ENCODE measurements at places on chromosomes 12 and 14.

- peaks cover 25% of the 10 kb centered on the region for H3K4me1 ChIP-seq
- no peaks in the 10 kb centered on the region for H3K36me3 ChIP-seq
- H3K27me3 ChIP-seq = no peaks in the 10 kb centered on the region
- no peak overlapping the region for H3K4me3 ChIP-seq
- DNase-seq = no peak
Observed at GRCh38 chr14:68476212-68477109, 316.4 kb downstream of the ZFP36L1 start.

DNA sequence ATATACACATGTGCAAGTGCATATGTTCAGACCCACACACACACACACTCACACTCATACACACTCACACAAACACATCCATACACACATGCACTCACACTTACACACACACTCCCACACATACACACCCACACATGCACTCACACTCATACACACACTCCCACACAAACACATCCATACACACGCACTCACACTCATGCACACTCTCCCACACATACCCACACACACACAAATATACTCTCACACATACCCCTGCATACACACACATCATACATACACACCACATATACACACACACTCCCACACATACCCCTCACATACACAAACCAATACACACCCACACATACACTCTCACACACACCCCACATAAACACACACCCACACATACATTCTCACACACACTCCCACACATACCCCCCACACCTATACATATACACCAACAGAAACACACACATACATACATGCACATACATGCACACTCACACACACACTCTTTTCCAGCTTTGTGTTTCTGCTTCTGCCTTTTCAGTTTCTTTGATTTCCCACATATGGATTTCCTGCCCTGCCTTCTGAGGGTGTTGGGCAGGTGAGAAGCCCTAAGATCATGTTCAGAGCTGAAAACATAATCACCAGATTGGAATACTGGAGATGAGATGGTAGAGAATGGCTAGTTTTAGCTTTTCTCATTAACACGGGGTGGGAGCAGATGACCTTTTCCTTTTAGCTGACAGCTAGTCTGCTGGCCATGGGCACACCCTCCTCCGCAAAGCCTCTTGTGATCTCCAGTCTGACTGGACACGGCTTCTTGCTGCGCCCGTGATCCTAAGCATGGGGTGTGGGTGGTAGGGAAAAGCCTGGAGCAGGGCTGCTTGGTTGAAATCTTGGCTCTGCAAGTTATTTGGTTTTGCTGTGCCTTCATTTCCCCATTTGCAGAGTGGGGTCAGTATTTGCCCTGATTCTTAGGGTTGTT lies 214.0 kb downstream of the CHST11 start:
- H3K36me3 ChIP-seq = peaks cover 5% of the 10 kb centered on the region
- peaks cover 72% of the 10 kb centered on the region for H3K4me1 ChIP-seq
- DNase-seq = no peak
- peak overlapping the region; percentile 94 for H3K27ac ChIP-seq
- peak overlapping the region; percentile 68 for H3K4me3 ChIP-seq
- no peaks in the 10 kb centered on the region for H3K27me3 ChIP-seq

DNA sequence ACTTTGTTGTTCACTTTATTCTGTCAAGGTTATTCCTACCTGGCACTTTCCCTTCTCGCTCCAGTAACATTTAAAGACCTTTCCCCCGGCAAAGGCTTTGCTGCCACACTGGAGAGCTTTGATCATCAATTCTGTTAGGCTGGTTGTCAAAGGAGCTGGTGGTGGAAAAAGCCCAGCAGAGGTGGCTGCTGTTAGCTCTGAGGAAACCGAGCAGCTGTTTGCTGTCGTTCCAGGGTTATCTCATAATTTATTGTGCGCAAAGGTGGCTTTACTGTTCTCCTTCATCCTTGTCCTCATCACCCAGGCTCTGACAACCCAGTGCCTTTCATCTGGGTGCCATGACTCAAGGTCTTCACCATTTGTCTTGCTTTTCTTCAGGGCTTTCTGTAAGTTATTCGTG lies 38.2 kb upstream of the CRADD start:
- H3K36me3 ChIP-seq = no peaks in the 10 kb centered on the region
- no peak overlapping the region for H3K27ac ChIP-seq
- H3K4me1 ChIP-seq = no peaks in the 10 kb centered on the region

DNA sequence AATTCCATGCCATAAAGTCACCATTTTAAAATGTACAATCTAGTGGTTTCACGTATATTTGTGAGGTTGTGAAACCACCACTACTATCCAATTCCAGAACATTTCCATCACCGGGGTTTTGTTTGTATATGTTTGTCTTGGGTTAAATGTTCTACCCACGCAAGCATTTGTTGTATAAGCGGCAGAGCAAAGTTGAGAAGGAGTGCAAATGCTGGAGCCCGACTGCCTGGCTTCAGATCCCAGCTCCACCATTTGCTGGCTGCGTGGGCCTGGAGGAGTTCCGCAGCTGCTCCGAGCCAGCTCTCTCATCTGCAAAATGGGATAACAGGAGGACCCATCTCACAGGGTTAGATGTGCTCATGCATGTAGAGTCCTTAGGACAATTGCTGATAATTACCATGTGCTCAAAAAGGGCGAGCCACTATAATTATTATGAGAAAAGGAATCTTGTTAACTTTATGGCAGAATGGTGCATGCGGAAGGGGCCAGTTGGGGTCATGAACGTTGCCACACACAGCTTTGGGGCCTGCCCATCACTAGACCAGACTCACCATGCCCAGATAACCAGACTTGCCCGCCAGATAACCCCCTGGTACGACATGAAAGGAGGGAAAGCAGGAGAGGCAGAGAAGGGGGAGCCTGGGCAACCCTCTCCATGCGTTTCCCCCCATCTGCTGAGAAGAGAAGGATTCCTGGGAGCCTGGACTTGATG lies 6.4 kb downstream of the ACTN1 start:
- peak overlapping the region; percentile 39 for H3K27ac ChIP-seq
- peaks cover 89% of the 10 kb centered on the region for H3K4me1 ChIP-seq
- no peak for DNase-seq
- H3K27me3 ChIP-seq = no peaks in the 10 kb centered on the region

GRCh38 chr12:110528277-110528839 lies 26.2 kb downstream of the RAD9B start:
- peaks cover 30% of the 10 kb centered on the region for H3K4me1 ChIP-seq
- peaks cover 39% of the 10 kb centered on the region for H3K36me3 ChIP-seq
- H3K27me3 ChIP-seq = no peaks in the 10 kb centered on the region
- no peak overlapping the region for H3K27ac ChIP-seq
- DNase-seq = no peak
- no peak overlapping the region for H3K4me3 ChIP-seq

- peaks cover 7% of the 10 kb centered on the region for H3K4me1 ChIP-seq
- no peaks in the 10 kb centered on the region for H3K36me3 ChIP-seq
- H3K4me3 ChIP-seq = no peak overlapping the region
- no peak overlapping the region for H3K27ac ChIP-seq
- peaks cover 47% of the 10 kb centered on the region for H3K27me3 ChIP-seq
Observed at GRCh38 chr12:128970110-128970509, 116.8 kb downstream of the GLT1D1 start.

GRCh38 chr14:61607570-61608244 lies 87.6 kb upstream of the HIF1A start:
- no peak overlapping the region for H3K27ac ChIP-seq
- H3K4me3 ChIP-seq = no peak overlapping the region
- no peak for DNase-seq
- H3K27me3 ChIP-seq = no peaks in the 10 kb centered on the region

Data from activated T-cell treated with anti-CD3 and anti-CD28 coated beads, Interleukin-2, amount 50 U/mL, for 24 hours (primary cell).